Activated CD8-positive, alpha-beta memory T cell treated with anti-CD3 and anti-CD28 coated beads for 4 hours (primary cell): ENCODE measurements at places on chromosomes 5 and 9.

DNA sequence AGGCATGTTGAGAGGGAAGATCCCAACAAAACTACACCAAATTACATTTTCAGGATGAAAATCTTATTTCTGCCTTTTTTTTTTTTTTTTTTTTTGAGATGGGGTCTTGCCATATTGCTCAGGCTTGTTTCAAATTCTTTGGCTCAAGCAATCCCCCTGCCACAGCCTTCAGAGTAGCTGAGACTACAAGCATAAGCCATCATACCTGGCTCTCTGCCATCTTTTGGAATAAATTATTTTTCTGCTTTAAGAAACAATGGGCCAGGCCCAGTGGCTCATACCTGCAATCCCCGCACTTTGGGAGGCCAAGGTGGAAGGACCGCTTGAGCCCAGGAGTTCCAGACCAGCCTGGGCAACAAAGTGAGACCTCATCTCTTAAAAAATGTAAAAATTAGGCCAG is 14.3 kb downstream of the AFF4 start:
- DNase-seq = no peak

DNA sequence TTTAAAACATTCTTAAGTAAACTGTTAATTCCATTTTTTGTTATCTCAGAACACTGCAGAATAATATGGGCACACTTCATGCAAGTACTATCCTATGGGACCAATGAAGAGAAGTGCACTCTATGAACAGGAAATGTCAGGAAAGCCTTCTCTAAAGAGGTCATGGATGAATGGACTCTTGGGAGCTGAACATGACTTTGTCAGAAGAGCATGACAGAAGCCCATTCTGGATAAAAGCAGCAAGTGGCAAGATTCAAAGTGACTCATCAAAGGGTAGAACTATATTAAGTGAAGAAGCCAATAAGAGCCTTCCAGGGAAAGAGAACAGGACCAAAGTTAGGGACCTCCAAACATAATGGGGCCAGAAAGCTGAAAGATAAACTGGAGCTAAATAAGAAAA is 94.0 kb downstream of the RAPGEF6 start:
- no peak for DNase-seq

DNA sequence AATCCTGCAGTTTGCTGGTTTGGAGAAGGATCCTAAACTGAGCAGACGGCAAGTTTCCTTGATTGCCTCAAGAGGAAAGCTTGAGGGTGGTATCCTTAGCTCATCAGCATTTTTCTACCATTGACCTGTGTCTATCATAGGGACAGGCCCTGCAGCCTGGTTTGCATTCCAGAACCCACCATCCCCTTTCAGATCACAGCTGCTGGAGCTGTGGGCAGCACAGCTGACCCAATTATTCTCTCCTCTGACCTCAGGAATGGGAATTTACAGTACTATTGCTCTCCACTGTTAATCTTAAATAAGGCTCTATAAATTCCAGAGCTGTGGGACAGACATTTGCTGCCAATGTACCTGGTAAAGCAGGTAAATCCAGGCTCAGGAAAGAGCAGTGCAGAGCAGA is 163.0 kb downstream of the SPOCK1 start:
- DNase-seq = no peak

DNA sequence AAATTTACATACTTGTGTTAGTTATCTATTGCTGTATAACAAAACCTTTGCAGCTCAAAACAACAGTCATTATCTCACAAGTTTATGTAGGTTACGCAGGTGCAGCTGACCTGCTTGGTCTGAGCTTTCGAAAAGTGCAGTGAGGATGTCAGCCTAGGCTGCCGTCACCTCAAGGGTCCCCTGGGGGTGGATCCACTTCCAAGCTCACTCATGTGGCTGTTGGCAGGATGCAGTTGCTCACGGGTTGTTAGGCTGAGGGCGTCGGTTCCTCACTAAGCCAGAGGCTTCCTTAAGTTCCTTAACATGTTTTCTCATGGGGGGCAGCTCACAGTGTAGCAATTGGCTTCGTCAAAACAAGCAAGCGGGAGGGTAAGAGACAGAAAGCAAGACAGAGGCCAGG is 139.8 kb downstream of the DOCK8 start:
- no peak for DNase-seq

DNA sequence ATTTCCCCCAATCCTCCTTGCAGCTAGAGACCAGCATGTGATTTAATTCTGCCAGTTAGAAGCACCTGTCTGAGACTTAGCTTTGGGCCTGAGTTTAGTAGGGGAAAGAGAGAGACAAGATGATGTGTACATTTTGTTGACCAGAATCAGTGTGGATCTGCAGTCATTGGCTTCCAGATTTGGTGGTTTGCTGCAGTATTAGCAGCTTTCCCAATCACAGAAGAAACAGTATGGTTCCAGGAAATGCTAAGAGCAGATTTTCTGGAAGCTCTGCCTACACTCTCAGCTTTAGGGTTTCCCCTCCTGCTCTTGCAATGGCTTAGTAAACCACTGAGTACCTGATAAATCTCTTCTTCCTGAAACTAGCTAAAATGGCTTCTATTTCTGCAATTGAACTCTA is 48.8 kb upstream of the FREM1 start:
- no peak for DNase-seq

GRCh38 chr9:98960409-98960808 is 16.7 kb downstream of the COL15A1 start:
- no peak for DNase-seq

GRCh38 chr5:53277491-53277890 is 167.9 kb upstream of the MOCS2 start:
- no peak for DNase-seq

- no peak for DNase-seq
Observed at GRCh38 chr9:97364769-97365490, 47.0 kb upstream of the TDRD7 start.

GRCh38 chr9:113808391-113809358 is 67.4 kb upstream of the ZNF618 start:
- no peak for DNase-seq

- no peak for DNase-seq
Observed at GRCh38 chr5:74865256-74865803, 857 bp downstream of the FAM169A start.
